ENCODE measurements at places on chromosomes 16 and 17.

DNA sequence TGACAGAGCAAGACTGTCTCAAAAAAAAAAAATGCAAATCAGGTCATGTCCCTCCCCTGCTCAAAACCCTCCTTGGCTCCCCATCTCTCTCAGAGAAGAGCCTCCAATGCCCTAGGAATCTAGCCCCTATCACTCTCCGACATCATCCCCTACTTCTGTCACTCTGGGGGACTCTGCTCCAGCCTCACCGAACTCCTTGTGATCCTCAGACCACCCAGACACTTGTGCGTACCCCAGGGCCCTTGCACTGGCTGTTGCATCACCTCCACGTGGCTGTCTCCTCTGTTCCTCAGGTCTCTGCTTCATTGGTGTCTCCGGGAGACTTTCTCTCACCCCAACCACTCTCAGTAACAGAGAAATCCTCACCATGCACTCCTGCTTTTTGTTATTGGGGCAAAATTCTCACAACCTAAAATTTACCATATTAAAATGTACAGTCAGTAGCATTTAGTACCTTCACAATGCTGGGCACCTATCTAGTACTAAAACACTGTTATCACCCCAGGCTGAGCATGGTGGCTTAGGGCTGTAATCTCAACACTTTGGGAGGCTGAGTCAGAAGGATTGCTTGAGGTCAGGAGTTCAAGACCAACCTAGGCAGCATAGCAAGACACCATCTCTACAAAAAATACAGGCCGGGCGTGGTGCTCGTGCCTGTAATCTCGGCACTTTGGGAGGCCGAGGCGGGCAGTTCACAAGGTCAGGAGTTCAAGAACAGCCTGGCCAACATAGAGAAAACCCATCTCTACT lies 15.2 kb downstream of the PLA2G10 start:
- DNase-seq = no peak

DNA sequence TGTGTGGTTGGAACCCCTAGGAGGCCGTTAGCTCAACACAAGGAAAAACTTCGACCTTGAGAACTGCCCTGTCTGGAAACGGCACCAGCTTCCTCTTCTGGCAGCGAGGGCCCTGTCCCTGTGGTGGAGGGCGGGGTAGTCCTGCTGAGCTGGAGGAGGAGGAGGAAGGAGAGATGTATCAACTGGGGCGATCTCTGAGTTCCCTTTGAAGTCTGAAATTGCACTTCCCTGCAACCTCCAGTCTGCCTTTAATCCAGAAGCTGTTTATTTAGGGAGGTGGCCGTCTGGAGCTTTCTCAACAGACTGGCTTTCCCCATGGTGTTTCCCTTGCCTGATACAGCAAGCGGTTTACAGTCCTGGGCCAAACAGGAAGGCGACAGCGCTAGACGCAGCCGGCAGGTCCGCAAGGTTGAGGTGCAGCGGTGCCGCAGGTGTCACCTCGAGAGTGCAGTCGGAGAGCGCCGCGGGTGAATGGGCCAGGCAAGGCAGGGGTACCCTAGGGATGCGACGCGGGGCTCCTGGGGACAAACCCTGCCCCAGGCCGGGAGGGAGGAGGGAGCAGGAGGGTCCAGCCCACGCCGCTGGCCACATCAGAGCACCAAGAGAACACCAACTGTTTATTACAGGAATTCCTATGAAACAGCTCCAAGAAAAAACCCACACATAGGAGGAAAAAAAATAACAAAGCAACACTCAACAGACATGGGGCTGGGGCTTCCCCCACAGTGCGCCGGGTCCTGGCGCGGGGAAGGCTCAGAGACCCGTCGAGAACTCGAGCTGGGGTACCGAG lies 11.4 kb upstream of the MRPS23 start:
- DNase-seq = no peak

DNA sequence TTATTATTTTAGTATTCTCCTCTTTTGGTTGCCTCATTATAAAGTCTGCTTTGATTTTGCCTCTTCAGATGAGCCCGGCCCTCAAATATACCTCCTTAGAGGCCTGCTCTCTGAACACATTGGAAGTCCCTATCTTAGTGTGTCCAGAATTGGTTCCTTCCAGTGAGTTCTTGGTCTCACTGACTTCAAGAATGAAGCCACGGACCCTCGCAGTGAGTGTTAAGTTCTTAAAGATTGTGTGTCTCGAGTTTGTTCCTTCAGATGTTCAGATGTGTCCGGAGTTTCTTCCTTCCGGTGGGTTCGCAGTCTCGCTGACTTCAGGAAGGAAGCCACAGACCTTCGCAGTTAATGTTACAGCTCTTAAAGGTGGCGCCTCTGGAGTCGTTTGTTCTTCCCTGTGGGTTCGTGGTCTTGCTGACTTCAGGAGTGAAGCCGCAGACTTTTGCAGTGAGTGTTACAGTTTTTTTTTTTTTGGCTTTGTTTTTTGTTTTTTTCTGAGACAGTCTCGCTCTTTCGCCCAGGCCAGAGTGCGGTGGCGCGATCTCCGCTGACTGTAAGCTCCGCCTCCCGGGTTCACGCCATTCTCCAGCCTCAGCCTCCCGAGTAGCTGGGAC lies 45.8 kb upstream of the NOS2 start:
- DNase-seq = no peak

DNA sequence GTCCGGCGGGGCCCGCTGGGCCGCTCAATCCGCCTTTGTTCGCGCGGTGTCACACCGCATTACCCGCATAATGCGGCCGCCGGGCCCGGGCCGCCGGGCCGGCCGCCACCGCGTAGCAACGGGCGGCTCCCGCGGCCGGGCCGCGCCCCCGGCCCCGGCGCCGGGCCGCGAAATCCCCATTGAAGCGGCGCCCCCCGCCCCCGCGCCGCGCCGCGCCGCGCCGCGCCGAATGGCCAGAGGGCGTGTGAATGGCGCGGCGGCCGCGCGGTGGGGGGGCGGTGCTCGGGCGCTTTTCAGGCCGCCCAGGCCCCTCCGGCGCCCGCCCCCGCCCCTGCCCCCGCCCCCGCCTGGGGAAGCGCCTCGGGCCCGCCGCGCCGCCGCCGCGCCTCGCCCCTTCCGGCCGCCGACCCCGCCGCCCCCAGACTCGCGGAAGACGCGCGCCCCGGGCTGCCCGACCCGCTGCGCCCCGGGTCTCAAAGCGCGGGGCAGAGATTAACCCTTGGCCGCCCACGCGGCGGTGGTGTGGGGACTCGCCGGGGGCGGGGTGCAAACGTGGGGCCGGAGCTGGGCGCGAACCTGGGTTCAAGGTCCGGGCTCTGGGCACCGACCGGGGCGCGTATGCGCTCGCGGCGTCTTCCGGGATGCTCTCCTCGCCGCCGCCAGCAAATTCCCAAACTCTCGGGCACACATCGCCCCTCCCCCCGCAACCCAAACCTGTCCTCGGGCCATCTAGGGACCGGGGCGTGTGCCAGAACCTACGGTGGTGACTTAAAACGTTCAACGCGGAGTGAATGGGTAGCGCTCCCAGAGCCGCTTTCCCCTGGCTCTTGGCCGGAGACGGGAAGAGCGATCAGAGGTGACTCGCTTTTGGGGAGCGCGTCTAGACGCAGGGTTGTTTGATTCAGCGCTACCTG lies 46.7 kb downstream of the WNT3 start:
- DNase-seq = peak; percentile 69

All from HEK293T (cell line).